ENCODE measurements at places on chromosomes 1 and 21.

DNA sequence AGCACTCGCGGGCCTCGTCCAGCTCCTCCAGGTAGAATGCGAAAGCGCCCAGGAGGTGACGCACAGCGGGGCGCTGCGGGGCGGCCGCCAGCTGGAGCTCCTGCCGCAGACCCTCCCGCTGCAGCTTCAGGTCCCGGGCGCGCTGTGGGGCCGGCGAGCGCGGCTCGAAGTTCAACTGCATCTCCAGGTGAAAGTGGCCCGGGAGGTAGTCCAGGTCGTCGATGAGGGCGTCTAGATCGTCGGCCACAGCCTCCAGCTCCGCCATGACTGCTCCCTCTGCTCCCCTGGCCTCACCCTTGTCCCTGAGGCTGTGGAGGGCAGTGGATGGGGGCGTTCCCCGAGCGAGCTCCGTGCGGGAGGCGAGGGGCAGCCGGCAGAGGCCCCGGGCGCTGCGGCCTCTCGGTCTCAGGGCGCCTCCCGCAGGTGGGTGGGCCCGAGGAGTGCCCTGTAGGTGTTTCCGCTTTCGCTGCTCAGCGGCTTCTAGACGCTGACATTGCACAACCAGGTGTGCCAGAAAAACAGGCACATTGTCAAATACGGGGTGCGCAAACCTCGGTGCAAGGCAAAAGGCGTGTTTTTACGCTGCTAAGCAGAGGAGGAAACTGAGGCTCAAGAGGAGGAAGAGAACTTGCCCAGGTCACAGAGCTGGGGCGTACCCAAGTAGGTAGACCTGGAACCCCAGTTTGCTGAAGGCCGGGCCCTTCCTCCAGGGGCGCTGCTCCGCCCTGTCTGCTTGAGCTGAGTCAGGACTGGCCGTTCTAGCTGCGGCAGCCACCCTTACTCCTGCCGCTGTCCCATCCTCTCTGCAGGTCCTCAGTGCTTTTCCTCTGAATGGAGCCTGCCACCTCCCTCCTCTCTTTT lies at the start of gene TTC22:
Gene TTC22 (minus strand): TSS at position 425 of the 861 bp plus-strand sequence. CDS start 160 bp downstream, at position 265.
- no peak for DNase-seq

GRCh38 chr1:175157200-175157599 lies 35.4 kb downstream of the KIAA0040 start:
- DNase-seq: no peak

DNA sequence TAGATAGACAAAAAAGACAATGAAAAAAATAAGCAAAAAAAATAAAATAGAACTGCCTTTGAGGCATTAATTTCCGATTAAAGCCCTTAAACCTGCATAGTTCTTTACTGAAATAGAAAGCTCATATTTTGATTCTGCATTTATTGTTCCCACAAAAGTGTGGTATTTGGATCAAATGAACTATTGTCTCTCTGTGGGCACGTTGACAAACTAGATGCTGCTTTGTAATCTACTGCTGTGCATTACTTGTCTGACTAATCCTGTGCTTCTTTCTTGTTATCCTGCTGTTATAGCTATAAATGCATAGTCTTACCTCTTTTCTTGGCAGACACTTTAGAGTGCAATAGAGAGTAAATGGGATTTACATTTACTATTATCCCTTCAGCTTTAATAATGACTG lies 31.4 kb upstream of the SLC35D1 start:
- no peak for DNase-seq

GRCh38 chr1:115577513-115577912 lies 64.3 kb upstream of the VANGL1 start:
- no peak for DNase-seq

GRCh38 chr21:16195538-16195910 lies 465.7 kb downstream of the USP25 start:
- no peak for DNase-seq

DNA sequence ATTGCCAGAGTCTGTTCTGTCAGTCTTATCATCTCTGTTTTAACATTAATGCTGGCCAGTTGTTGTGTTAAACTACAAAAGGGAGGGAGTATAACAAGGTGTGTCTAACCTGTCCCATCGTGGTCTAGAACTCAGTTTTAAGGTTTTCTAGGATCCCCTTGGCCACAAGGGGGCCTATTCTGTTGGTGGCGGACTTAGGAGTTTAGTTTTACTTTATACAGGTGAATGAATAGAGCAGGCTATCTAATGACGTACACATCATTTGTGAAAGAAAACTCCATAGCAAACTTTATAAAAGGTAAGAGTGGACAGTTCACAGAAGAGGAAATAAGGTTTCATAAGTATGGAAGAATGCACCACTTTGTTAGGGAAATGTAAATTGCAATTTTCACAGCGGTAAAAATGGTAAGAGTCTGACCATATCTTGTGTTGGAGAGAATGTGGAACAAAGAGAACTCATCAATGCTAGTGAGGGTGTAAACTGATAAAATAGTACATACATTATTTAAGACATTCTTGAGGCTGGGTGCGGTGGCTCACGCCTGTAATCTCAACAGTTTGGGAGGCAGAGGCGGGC lies 2.5 kb upstream of the ATF6 start:
- no peak for DNase-seq

GRCh38 chr1:200038981-200039848 lies 11.7 kb downstream of the NR5A2 start:
- no peak for DNase-seq
